ENCODE measurements at places on chromosomes 7 and 10.

DNA sequence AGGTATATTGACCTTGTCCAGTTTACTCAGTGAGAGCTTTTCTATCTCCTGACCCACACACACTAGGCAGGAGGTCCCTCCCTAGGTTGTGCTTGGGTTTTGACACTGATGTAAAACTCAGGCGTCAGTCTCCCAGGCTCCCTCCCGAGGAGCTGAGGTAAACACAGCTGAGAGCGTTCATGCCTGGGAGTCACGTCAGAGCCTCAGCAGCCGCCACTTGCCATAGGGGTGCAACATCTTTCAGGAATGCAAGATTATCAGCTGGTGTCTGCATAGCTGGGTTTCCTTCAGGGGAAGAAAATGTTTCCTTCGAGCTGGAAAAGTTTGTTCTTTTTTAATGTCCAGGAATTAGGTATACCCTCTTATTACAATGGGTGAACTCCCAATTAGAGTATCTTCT lies 70.6 kb downstream of the FGFR2 start:
- DNase-seq: no peak

GRCh38 chr7:81234896-81235295 lies 316.0 kb upstream of the SEMA3C start:
- DNase-seq: no peak

DNA sequence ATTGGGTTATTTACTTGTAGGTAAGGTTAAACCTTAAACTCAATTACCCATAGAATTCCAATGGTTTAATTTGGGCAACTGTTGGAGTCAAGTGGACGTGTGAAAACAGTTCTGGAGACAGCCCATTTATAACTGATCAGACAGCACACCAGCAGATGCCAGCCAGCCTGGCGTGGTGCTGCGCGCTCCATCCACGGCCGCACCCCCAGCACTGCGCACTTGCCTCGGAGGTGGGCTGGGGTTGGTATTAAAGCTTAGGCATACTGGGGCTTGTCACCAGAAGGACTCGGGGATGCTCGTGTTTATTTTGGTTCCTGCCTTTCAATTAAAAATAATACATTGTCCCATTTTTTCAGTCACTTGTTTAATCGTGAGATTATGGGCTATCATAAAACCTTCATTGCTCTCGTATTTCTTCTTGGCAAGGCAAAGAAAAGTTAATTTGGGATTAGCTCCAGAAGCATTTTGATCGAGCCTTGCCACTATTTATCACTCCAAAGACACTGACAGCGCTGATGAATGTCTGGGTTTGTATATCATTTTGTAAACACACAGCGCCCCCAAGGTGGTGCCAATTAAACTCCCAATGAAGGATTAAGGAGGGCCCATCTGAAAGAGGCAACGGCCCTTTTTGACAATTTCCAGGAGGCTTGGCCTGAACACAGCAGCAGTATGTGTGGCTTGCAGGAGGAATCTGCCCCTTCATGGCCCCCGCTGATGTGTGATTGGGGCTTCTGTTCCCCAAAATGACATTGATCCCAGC lies 204.5 kb upstream of the CXCL12 start:
- no peak for DNase-seq

- DNase-seq: no peak
These were observed 35.7 kb downstream of the PRKG1 start for GRCh38 chr10:51109801-51110533.

DNA sequence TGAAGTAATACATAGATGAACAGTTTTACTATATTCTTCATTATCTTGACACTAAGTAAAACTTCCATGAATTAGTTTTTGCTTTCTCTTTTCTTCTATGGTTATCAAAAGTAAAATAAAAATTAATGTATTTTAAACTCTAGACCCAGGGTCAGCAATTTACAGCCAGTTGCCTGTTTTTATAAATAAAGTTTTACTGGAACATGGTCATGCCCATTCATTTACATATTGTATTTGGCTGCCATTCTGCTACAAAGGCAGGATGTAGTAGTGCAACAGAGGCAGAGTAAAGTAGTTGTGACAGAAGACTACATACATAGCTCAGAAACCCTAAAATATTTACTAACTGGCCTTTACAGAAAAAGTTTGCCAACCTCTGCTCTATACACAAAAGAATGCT lies 98.8 kb downstream of the CNOT4 start:
- DNase-seq: no peak

- no peak for DNase-seq
These were observed 110.0 kb upstream of the JCAD start for GRCh38 chr10:30169342-30169741.

- no peak for DNase-seq
These were observed 50.1 kb upstream of the TMEM72 start for GRCh38 chr10:44860811-44861736.

GRCh38 chr10:68176797-68177196 lies 55.1 kb downstream of the ATOH7 start:
- DNase-seq: no peak

- DNase-seq: no peak
These were observed 18.1 kb upstream of the TRIM8 start for GRCh38 chr10:102626026-102626685.

DNA sequence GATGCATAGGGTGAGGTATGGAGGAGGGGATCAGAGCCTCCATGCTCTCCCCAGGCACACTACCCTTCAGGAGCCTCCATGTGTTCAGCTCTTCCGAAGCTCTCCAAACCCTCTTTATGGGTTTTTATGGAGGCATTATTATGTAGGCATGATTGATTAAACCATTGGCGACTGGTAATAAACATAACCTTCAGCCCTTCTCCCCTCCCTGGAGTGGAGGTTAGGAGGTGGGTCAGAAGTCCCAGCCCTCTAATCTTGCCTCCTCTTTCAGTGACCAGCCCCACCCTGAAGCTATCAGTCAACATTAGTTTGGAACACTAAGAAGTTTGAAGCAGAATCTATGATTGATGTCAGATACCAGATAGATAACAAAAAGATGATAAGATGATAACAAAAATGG lies 23.3 kb downstream of the CAPZA2 start:
- no peak for DNase-seq

- no peak for DNase-seq
These were observed 24.1 kb downstream of the ANTXRL start for GRCh38 chr10:46310851-46311250.

GRCh38 chr7:21960922-21961321 lies 15.2 kb upstream of the CDCA7L start:
- DNase-seq: no peak

DNA sequence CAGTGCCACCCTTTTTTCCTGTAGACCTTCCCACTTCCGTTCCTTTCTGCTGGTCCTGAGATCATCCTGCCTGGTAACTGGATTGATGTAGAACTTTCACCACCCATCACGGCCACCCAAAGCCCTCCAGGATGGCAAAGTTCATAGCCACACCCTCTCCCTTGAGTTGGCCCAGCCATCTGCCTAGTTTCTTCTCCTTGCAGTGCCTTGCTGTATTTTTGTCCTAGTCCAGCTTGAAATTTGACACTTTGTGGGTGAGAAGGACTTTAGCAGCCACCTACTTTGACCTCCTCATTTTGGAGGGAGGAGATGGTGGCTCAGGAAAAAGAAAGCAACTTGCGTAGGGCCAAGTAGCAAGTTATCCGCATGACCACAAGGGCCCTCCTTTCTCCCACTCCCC lies 140.7 kb downstream of the BUB3 start:
- DNase-seq: no peak

DNA sequence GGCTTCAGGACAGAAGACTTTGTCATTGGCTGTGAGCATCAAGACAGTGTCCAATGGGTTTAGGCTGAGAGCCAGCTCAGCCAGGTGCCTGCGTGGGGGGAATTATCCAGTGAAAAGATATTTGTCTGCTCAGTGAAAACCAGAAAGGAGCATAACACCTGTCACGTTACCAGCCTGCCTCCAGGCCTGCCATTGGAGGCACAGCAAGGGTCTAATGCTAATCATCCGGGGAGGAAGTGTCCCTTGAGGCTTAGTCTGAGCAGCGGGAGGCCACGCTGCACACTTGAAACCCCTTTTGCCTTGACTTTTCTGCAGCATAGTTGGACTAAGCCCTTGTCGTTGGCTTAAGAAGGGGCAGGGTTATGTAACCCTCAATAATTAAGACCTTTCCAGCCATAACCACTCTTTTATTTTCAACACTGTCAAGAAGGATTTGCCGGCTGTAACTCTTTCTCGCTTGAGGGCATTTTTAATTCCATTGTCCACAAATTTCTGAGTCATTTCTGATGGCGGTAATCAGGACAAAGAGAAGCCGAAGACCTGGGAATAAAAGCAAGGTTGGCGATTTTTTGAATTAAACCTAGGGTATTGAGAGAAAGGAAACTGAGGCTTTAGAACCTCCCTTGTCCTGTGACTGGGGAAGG lies 639.6 kb upstream of the FOXK1 start:
- no peak for DNase-seq

DNA sequence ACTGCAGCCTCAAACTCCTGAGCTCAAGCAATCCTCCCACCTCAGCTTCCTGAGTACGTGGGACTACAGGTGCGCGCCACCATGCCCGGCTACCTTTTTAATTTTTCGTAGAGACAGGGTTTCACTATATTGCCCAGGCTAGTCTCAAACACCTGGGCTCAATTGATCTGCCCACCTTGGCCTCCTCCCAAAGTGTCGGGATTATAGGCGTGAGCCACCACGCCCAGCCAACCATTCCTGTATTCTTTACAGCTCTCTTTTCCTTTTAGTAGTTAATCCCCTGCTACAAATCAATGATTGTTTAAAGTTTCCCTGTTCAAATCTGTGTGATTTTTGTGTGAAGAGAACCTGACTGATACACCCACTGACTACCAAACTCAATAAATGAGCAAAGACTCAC lies 75.4 kb upstream of the SVIL start:
- no peak for DNase-seq

DNA sequence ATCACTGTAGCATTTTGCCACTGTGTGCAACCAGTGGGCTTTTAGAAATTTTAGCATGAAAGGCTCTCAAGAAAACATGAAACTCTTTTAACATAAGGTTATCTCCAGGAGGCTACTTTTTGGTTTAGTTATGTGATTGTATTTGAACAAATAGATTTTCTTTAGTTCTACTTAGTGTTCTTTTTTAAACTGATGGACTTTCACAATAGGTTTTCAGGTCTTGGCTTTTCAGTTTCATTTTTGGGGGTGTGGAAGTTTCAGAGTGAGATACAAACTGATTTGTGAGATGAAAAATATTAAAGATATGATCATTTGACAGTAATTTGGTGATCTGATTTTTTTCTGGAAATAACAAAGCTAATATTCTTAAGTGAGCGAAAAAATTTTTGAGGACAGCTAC lies 344.1 kb downstream of the PHF14 start:
- no peak for DNase-seq

DNA sequence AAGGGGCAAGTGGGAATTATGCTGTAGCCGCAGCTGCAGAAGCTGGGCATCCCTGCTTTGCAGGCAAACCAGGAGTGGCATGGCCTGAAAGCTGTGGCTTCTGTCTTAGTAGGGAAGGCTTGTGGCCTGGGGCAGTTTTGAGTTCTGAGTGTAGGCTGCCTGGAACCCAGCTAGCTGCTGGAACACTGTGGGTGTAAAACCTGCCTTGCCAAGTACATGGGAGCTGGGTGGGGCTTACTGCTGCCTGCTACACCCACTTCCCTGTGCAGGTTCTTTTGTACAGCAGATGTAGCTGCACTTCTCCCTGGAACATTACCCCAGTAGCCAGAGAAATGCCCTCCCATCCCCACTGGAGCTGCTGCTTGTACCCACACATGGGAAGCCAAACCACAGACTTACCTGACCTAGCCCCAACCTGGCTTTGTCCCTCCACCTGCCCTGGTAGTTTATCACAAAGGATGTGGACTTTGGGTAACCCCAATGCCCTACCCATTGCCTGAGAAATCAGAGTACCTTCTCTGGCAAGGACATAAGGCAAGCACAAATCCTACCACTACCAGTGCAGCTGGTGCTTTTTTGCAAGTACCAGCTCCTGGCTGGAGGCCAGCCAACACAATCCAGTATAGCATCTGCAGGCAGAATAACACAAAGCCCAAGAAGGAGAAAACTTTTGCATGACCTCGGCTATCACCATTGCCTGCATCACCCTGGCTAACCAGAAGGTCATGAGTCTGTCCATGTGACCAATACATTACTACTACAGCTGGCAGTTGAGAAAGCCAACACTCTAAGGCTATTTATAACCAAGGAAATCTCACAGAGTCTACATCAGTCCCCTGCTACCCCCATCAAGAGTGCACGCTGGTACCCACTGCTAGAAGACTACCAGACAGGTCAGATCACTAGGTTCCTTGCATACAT lies 26.5 kb upstream of the PPP1R3A start:
- no peak for DNase-seq

GRCh38 chr10:96370584-96371157 lies 11.9 kb upstream of the OPALIN start:
- DNase-seq: no peak
